ENCODE measurements at places on chromosomes 1 and 21.

- DNase-seq = no peak
These were observed 124.7 kb downstream of the NAV1 start for GRCh38 chr1:201663491-201664113.

GRCh38 chr1:165536016-165536415 lies 7.8 kb upstream of the LRRC52 start:
- no peak for DNase-seq

GRCh38 chr1:30650968-30651320 lies 72.4 kb downstream of the MATN1 start:
- DNase-seq = no peak

- no peak for DNase-seq
These were observed 8.4 kb upstream of the IVNS1ABP start for GRCh38 chr1:185325413-185325812.

DNA sequence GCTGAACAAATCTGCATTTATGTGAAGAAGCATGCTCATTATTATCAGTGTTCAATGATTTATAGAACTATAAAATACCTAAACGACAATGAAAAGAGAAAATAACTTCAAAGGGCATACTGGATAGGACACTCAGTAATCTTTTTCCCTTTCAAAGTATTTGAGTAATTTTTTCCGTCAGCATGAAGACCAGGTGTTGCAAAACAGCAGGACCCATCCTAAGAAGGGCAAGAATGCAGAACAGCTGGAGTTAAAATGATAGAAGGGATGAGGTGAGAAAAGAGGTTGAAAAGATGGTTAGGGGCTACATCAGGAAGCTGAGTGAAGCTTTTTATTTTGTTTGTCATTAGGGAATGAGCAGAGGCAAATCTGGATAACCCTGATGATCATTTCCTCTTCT lies 7.1 kb upstream of the RGS18 start:
- no peak for DNase-seq

GRCh38 chr21:45387506-45387905 lies 17.5 kb upstream of the COL18A1 start:
- no peak for DNase-seq

GRCh38 chr1:113809670-113810602 lies 2.3 kb downstream of the RSBN1 start:
- DNase-seq = no peak

DNA sequence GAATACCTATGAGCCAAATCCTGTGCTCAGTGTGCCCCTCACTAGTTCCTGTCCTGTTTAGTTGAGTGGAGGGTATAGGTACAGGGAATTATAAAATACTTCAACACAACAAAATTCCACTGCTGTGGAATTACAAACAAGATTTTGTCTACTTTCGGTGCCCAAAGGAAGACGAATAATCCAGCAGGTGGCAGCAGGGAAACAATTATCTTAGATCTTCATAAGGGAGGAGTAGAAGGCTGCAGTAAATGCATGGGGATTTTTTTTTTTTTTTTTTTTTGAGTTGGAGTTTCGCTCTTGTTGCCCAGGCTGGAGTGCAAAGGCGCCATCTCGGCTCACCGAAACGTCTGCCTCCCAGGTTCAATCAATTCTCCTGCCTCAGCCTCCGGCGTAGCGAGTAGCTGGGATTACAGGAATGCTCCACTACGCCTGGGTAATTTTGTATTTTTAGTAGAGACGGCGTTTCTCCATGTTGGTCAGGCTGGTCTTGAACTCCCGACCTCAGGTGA lies 2.0 kb upstream of the PIP5K1A start:
- peak; percentile 33 for DNase-seq

DNA sequence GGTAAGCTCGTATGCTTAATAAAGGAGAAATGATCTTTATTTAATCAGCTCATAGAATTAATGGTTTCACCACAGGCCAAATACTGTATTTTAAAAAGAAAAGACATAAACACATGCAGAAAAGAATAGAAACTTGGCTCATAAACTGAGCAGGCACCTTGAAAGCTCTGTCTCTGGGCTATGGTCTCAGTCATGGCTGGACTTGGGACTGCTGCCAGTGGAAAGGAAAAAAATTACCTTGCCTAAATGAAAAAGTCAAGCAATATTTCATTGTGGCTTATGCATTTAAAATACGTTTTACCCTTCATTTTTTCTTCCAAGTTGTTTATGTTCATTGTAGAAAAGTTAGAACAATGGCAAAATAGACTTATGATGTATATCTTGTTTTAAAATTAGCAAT lies 8.0 kb downstream of the LRRC42 start:
- no peak for DNase-seq

DNA sequence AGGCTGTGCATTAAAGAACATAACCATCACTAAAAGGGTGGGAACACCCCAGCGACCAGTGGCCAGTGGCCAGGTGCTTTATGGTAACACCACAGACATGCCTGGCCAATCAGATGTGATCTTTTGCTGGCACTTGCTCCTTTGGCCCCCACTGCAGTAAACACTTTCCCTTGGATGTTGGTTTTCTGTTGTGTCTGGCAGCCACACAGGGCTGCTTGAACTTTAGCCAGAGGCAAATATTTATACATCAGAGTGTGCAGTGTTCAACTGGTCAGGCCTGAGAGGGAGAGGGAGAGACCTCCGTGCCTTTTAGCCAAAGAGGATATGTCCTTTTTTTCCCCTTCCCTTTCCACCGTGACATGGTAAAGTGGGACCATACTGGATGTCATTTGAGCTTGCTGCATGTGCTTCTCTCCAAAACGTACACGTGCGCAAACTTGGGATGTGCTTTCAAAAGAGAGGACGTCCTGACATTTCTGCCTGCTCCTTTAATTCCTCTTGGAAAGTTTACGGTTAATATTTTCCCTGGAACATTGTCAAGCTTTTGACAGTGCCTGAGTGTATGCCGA lies 101.2 kb downstream of the NFIA start:
- DNase-seq = no peak

DNA sequence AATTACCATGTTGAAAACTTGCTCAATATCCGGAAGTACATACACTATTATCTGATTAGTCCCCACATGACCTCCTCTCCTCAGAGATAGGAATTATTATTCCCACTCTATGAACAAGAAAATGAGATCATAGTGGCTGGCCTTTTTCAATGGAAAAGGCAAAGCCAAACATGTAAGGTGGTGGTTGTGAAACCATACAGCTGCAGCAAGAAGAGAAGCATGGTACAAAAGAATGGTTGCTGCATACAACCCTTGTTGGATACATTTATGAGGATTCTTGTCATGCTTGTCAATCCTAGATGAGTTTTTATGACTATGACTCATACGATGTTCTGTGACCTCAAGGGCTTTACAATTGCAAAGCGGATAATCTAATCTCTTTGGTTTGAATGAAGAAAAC lies 514.7 kb downstream of the PLPP3 start:
- no peak for DNase-seq

DNA sequence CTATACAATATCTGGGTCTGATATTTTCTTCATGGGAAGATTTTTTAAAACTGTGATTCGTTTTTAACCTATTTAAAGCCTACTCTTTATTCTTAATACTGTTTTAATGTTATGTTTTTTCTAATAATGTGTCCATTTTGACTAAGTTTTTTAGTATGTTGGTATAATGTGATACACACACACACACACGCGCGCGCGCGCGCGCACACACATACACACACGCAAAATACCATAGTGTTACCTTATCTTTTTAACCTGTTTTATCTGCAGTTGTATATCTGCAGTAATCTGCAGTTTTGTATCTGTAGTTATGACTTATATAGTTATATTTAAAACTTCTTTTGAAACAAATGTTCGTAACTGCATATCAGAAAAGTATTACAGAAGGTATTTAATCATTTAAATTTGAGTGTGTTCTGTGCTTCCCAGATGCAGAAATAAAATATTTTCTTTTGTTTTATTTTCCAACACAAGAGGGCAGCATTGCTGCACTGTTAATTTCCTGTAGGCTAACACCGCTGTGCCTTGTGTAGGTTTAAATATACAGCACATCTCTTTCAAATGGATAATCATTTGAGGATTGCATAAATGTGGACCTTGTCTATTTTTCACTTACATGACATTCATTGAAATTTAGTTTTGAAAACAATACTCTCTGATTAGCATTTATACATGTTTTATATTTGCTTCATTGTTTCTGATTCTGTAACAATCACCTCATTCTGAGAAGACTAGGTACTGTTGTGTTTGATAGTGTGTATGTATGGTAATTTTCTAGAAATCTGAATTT lies 166.1 kb downstream of the PDE4B start:
- peak; percentile 13 for DNase-seq

DNA sequence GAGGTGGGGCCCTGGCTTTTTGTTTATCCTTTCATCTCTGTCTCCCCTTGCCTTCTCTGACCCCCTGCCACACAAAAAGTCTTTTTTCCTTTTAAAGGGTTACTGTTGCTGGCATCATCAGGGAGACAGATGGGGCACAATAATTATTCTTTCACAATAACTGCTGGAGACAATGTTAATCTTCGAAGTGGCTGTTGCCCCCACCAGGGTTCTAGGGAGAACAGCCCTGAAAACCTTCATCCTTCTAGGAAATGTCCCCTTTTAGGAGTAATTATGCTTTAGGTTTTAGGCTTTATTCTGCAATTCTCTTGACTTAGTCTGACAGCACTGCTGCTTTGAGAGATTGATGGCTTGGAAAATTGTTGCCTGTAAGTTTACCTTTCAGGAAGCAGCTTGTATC lies 150.0 kb downstream of the NOS1AP start:
- no peak for DNase-seq

DNA sequence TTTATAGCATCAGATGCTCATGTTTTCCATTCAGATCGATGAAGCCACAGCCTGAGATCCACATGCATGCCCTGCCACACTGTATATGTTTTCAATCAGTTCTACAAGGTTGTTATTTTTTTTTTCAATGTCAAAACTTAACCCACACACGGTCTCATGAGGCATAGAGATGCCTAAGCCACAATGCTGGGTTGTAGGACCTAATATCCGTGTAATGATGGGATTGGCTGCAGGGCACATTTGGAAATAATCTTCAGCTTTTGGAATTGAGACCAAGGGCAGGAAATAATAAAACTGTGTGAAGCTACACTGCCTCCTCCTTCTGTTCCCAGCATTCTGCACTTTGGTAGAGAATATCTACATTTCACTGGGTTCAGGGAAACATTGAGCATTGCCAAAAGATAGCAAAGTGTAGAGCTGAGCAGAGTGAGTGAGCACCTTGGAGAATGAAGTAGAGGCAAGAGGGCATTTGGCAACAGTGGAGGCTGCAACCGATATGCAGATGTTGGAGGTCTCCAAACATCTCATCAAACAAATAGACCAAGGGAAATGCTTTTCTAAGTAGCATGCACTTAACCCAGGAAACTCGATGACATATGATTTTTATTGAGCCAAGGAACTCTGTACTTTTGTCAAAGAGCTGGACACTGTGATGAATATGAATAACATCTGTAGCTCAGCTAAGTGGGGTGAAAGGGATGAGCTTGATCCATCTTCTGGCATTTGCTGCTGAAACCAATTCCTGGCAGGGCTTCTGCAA lies 176.7 kb downstream of the LYPLAL1 start:
- DNase-seq = no peak

- no peak for DNase-seq
These were observed 16.1 kb downstream of the BTG2 start for GRCh38 chr1:203321273-203322052.

- no peak for DNase-seq
These were observed 14.9 kb downstream of the APCS start for GRCh38 chr1:159602501-159602999.

DNA sequence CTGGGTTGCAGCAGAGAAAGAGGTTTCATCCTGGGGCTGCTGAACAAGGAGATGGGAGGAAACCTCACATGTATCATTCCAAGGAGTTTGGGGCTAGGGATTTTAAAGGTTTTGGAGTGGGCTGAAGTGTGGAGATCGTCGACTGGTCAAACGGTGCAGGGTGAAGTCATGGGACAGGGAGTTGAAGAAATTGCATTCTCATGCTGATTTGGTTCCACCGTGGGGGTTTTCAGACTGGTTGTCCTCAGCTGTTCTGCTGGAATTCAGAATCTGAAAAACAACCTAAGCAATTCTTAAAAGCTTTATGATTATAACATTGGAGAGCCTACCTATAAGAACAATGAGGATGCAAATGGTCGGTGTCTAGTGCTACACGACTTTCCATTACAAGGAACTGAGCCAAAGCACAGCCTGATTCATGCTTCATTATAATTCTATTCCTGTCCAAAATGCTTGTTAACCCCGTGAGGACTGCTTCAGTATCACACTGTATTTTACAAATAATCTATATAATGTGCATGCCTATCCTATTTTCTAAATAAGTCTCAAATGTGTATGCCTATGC lies 242.7 kb downstream of the TM2D1 start:
- no peak for DNase-seq

GRCh38 chr21:36489776-36490165 lies 9.8 kb upstream of the CLDN14 start:
- DNase-seq = no peak

DNA sequence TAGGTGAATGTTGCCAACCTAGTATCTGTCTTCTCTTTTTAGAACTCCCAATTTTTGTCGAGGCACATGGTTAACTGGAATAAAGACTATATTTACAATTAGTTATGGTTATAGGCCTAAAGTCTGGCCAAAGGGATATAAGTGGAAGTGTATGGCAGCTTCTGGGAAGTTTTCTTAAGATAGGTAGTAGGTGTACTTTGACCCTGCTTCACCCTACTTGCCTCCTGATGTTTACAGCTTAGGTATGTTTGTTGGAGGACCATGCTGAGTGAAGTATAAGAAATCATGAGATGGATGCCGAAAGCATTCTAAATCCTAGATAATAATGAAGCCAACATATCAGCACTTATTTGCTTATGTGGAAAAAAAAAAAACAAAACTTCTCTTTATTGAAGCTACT lies 272.1 kb downstream of the S1PR1 start:
- no peak for DNase-seq

GRCh38 chr1:20430355-20431175 lies 55.4 kb downstream of the CAMK2N1 start:
- DNase-seq = no peak

DNA sequence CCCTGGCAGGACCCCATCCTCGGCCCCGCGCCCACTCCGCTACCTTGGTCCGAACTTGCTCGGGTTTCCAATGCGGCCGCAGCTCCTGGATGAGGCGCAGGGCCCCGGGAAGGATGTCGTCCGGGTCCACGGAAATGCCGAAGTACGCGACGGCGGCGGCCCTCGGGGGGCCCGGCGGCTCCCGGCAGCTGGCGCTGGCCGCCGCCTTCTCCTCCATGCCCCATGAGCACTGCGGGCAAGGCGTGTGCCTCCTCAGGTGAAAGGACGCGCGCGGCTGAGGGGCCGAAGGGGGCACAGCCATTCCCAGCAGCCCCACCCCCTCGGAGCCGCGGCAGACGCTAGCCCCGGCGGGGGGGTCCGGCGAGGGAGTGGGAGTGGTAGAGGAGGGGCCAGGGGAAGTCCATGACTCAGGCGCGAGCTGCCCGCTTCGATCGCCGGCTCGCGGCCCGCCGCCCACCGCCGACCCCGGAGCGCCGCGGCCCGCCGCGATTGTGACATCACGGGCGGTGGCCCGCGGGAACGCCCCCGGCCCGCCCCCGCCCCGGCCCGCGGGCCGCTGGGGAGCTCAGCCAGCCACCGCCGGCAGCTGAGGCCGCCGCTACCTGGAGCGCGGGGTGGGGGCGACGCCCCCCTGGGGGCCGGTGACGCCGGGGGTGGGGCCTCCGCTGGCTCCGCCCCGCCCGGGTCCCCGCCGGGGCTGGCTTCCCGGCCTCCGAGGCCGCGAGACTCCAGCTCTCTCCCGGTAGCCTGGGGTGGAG lies at the start of gene ETNK2:
ETNK2 (minus strand) TSS at position 493 of the 758 bp plus-strand sequence; CDS start at position 301, 192 bp downstream.
- no peak for DNase-seq
